Activated CD8-positive, alpha-beta memory T cell treated with anti-CD3 and anti-CD28 coated beads for 48 hours (primary cell): ENCODE measurements at places on chromosomes 12 and 14.

DNA sequence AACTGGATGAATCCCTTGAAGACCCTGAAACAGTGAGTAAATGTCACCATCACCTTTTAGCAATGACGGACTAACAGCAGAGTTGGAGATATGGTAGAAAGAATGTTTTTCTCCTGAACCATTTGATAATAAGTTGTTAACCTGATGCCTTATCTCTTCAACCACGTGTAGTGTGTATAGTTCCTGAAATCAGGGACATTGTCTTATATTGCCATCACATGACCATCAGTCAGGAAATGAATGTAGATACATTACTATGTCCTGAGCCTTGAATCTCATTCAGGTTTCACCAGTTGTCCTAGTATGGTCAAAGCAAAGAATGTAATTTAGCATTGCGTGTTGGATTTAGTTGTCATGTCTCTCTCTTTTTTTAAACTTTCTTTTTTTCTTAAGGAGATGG, 15.7 kb downstream of the ATP6V0A2 start:
- no peak for DNase-seq

DNA sequence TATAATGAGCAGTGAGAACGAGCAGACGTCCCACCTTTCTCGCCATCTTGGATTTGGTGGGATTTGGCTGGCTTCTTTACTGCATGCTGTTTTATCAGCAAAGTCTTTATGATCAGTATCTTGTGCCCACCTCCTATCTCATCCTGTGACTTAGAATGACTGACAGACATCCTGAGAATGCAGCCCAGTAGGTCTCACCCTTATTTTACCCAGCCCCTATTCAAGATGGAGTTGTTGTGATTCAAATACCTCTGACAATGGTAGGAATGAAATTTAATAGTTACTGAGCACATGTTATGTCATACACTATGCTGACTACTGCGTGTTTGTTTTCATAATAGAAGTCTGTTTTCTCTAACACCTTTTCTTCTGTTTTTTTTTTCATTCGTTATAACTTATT, 1.9 kb downstream of the TMTC3 start:
- DNase-seq = no peak

DNA sequence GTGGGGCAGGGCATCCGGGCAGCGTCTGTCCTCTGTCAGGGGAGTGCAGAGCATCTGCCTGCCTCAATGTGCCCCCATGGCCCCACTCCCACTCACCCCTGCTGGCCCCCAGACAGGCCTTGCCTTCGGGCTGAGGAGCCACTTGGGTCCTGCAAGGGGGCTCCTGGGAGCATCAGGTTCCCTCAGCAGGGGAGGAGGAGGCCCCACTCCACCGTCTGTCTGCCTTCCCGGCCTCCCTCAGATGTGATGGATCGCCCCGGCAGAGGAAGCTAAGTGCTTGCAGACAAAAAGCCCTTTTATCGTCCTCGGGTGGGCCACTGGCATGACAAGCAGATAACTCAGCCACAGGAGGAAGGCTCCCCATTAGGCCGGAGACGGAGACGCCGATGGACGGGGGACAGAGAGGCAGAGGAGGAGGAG, 35.1 kb downstream of the NCOR2 start:
- DNase-seq = no peak

GRCh38 chr12:72282721-72283120, 10.6 kb downstream of the TRHDE start:
- DNase-seq = no peak

- DNase-seq = no peak
These were observed 32.7 kb downstream of the RTRAF start for GRCh38 chr14:52021957-52022600.

DNA sequence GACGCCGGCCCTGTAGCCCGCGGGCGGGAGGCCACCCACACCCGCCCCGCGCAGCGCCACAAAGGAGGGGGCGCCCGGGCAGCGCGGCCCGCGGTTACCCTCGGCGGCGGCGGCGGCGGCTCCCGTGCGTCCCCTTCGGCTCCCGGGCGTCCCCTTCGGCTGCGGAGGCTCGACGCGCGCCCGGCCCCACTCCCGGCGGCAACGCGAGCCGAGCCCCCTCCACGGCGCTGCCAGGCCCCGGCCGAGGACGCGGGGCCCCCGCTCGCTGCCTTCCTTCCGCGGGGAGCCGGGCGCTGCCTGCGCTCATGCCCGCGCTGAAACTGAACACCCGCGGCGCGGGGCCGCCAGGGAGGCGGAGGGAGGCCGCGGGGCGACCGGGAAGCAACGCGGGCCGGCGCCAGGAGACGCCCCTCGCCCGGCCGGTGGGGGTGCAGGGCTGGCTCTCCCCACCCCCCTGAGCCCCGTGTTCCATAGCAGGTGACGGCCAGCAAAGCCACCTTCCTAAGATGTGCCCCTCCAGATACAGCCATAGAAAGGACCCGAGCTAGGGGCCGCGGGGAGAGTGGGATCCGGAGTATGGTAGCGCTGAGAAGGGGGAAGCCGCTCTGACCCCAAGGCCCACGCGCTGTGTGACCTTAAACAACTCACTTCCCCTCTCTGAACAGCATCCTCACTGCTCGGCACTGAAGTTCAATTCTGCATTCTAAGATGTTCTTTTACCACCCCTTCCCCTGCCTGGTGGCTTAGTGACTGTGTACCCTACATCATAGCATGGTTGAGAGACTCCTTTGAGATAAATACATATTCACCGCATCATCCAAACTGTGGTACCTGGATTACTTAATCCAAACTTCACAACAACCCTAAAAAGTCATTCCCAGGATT, 42.8 kb downstream of the KDM2B start:
- no peak for DNase-seq

DNA sequence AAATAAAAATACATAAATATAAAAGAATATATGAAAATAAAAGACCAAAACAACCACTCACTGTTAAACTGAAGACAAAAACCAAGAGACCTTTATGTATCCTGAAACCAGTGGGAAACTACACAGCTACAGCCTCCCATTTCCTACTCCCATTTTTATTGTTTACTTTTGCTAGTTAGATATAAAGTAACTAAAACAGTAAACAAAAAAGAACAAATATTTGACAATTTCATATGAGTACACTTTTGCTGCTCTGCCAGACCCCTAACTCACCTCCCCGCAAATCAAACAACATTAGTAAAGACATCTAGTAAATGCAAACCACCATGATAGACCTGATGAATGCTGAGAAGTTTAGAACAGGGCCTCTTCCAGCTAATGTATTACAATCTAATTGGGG, 97.1 kb downstream of the BCL2L14 start:
- DNase-seq = no peak

DNA sequence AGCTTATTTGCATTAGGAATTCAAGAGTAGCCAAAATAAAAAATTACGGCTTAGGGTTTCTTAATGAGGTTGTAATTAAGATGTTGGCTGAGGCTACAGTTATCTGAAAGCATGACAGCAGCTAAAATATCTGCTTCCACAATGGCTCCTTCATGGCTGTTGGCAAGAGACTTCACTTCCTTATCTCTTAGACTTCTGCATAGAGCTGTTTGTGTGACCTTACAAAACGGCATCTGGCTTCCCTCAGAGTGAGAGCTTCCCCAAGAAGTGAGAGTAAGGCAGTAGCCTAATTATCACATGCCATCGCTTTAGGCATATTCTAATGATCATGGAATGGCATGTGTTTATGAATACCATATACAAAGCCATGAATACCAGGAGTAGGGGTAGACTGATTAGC, 57.6 kb downstream of the CCDC59 start:
- DNase-seq = no peak

- no peak for DNase-seq
These were observed 28.8 kb downstream of the SPRING1 start for GRCh38 chr12:116708826-116709756.

- DNase-seq = no peak
These were observed 484 bp downstream of the MIS18BP1 start for GRCh38 chr14:45252366-45253069.

DNA sequence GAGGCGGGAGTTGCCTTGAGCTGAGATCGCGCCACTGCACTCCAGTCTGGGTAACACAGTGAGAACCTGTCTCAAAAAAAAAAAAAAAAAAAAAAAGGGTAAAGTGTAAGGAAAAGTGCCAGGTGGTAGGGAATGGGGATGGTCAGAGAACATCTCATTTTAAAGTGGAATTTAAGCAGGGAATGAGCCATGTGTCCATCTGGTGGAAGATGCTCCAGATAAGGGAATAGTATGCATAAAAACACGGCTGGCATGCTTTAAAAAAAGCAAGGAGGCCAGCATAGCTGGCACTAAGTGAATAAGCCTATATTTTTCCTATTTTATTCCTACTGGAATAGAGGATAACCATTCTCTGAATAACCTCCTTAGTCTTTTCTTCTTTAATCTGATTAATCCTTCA, 33.7 kb downstream of the FAM186A start:
- DNase-seq = no peak

DNA sequence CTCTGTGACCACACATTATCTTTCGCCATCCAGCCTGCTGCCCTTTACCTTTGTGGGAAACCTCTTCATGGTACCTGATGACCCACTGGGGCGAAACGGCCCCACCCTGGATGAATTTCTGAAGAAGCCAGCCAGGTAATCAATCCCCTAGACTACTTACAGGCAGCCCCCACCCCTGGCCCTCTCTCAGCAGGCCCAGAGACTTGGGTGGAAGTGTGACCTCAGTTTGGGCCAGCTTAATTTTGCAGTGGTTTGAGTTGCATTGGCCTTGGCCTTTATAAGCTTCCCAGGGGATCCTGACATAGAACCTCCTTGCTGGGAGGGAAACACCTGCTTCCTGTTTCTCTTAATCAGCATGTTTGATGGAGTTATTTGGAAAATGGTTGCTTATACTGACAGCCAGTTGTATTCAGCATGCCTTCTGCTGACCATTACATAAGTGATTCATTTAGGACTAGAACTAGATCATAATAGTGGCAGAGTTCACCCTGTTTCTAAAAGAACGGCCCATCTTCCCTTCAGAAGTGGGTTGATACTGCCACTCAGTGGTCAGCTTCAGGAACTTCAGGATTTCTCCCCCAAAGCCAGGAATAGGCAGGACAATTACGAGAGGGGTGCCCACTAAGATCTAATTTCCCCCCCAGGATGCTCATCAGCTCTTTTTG, 6.1 kb downstream of the SDR39U1 start:
- DNase-seq = no peak
